Activated T-cell treated with anti-CD3 and anti-CD28 coated beads for 4 hours (primary cell): ENCODE measurements at places on chromosomes 4 and X.

DNA sequence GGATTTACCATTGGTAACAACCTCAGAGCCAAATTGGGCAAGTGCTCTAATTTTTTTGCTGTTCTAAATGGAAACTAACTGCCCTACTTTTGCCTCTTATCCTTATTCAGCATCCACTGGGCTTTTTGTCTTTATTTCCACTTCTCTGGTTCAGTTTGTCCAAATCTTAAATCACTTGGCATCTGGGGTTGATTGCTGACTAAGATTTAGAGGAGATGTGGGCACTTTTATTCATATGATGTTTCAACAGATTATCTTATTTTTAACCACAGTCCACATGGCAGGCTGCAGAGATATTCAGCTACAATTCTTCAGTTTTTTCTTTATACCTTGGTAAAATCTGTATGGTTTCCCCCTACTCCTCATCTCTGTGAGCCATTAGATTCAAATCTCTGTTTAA is 1161.4 kb upstream of the PCDH7 start:
- no peak for DNase-seq

DNA sequence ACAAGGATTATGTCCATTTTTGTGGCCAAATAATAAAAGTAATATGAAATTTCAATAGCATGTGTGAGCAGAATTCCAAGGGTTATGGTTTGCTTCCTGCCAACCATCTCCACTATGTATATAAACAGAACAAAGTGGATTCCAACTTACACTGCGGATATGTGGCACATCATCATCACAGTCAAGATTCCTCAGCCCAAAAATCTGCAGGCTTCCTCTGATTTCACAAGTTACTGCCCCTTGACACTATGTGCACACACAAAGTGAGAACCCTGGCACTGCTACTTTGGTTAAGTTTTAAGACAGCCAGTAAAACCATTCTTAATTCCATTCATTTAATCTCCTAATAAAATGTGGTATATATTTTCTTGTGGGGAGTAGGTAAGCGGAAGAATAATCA is 76.4 kb downstream of the LEF1 start:
- DNase-seq = no peak

- DNase-seq = no peak
Measured at GRCh38 chr4:126209147-126209546, 894.4 kb downstream of the FAT4 start.

DNA sequence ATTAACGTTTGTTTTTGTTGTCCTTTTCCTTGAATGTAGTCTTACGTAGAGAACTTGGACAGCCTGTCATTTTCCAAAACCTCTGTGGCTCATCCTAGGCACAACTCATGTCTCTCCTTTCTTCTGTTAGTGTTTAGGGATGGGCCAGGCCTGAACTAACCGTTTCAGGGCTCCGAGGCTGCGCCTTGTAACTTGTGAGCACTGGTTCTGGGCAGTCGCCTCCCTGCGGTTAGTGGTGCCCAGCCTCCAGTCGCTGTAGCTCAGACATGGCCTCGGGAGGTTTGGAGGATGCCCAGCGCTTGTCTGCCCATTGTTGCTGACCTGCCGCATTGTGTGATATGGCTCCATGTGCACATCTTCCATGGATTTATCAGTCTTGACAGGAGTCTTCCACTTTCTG is 32.8 kb downstream of the TMEM131L start:
- no peak for DNase-seq

DNA sequence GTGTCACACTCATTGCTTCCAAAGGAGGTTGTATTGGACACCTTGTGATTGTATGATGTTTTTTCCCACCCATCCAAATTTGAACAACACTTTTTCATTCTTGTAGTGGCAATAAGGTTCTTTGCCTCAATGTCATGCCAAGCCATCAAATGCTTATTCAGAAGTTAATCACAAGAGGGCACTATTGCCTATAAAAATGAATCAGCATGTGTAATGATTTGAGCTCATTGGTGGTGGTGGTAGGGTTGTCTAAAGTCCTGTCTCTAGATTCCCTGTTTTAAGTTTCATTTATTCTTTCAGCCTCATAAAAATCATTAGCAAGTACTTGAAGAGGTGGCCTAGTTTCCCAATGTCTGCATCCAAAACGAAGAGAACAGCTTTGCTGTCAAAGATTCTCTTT is 37.0 kb downstream of the IRS4 start:
- DNase-seq = no peak

GRCh38 chr4:37667197-37668100 is 18.7 kb downstream of the RELL1 start:
- DNase-seq = no peak

DNA sequence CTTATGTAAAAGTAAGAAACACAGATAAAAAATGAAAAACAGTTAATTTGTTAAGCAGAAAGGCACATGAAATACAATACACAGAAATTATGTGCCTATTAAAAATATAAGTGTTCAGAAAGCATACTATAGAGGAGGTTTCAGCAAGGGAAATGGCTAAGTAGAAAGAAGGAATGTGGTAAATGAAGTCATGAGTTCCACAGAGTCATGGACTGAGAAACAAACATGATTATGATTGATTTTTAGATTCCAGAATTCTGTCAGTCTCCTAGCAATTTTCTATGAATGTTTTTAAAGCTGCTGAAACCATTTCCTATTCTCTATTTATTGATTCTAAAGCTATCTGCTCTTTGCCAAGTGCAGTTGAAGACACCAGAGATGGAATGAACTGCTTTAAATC is 1398.4 kb downstream of the ARAP2 start:
- DNase-seq = no peak

DNA sequence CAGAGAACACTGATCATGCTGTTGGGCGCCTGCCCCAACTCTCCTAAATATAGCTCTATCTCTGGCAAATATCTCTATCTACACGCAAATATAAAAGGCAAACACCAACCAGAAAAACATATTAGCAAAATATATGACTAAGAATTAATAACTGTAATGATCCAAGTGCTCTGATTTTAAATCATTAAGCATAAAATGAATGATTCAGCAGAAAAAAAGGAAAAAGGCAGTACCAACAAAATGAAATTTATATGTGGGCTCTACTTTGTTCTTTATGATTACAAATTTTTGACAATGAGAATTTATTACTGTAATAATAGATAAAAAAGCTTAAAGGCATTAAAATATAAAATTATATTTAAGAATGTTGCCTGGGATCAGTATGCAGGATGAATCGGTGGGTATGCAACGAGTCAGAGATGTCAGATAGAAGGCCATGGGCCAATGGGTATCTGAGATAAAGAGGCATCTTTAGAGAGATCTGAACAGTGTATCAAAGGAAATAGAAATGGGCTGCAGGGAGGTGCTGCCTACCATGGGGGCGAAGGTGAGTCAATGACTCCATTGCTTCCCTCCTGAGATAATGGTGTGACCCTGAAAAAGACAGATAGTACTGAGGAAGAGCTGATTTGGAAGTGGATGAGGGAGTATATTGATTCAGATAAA is 234.8 kb downstream of the SCFD2 start:
- DNase-seq = no peak

DNA sequence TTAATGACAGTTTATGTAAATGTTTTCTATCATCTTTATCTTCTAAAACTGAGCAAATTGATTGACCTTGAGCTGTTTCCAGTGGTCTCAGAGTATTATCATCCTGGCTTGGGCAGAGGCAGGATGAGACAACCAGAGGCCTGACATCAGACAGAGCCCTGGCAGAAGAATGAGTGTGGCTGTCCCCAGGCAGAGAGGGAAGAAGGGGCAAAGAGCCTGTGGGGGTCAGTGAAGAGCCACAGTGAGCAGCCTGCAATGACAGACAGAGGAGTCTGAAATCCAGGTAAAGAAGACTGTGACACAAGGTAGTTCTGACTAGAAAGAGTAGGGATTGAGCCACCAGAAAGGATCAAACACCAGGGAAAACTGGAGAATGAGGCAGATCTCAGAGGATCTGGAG is 182.4 kb upstream of the ARSJ start:
- DNase-seq = no peak

DNA sequence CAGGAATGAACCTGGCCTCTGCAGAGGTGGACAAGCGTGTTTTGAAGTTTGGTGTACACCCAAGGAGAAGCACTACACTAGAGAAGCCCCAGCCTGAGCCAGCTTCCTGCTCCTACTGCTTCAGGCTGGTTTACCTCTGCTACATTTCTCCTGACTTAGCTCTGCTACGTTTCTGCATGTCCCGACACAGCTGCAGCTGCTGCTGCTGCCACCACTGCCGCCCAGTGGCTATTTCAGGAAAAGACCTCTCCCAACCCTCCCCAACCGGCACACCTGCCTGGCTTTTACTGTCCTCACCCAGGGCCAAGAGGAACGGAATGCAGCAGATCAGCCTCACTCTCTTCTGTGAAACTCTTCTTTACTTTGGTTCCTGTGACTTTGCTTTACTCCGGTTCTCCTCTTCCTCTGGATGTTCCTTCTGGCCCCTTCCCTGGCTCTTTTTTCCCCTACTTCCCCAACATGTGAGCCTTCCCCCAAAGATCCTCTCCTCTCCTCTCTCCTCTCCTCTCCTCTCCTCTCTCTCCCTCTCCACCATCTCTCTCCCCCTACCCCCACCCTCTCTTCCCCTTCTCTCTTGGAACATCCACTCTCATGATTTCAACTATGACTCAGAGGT is 3.1 kb upstream of the P2RY4 start:
- DNase-seq = no peak

DNA sequence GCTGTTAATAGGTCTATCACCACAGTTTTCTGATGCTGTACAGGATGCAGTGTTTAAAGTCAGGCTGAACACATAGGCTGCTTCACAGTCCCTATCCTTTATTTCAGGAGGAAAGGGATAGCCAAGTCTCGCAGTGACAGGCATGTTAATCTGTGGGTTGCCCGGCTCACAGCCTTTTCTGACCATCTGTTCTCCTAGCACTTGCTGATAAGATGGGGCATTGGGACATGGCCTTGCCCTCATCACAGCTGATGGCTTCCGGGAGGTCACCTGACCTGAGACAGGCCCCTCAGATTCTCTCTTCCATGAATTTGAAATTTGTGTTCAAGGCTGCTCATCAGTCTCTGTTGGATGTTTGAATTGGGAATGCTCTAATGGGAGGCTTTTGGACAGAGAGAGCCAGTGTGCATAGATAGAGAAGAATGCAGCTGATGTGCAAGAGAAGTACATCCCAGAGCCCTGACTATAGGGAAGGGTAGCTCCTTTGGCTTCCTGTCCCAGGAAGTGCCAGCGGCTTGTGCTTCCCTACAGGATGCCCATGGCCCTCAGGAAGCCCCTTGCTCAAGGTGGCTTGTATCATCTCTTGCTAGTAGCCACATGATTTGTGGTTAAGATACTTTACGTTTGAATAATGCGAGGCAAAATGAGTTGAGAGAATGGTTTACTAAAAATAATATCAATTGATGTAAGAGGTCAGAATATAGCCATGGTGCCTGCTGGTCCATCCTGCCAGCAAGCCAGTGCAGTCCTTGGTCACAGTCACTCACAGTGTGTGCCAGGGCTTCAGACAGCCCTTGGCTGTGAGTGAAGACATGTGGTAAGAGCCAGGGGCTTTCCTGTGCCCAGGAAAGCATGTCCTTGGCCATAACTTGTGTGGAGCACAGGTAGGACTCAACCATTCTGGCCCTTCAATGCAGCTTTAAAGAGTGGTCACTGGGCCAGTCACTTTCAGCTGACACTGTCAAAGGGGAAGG is 88.6 kb downstream of the TSPAN7 start:
- DNase-seq = no peak

GRCh38 chr4:6938647-6939271 is 29.1 kb downstream of the TBC1D14 start:
- DNase-seq = no peak

DNA sequence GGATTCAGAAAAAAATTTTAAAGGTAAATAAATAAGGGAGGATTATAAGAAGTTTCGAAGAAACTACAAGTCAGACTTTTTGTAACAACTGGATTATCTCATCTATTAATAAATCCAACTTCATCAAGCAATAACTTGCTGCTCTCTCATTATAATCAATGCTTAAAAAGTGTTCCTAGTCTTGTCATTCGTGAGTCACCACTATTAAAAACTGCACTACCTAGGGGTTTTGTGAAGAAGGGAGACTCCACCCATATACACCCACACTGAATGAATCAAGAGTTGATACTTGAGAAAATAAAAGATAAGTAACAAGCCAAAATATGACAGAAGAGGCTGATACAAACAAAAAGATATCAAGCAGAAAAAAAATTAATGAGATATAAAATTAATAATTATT is 360.5 kb downstream of the ZNF674 start:
- DNase-seq = no peak

DNA sequence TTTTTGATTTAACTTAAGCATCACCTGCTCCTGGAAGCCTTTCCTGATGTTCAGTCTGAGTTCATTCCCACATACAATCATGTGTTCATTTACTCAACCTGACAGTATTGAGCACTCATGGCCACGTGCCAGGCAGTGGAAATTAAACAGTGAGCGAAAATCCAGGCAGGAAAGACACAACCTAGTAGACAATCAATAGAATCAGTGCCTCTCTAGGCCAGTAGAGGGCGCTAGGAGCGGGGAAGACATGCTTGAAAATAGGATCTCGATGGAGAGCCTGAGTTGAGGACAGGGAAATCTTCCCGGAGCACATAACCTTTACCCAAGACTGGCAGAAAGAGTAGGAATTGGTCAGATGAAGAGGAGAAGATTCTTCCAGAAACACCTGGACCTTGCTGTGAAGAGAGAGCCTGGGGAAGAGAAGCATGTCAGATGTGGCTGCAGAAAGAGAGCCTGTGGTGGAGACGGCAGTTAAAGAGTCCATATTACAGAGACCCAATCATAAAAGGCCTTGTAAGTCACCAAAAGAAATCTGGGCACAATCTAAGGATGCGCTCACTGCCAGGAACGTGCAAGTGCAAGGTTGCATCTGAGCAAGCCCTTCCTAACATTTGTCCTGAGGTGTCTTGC is 103.5 kb downstream of the LDB2 start:
- DNase-seq = no peak

DNA sequence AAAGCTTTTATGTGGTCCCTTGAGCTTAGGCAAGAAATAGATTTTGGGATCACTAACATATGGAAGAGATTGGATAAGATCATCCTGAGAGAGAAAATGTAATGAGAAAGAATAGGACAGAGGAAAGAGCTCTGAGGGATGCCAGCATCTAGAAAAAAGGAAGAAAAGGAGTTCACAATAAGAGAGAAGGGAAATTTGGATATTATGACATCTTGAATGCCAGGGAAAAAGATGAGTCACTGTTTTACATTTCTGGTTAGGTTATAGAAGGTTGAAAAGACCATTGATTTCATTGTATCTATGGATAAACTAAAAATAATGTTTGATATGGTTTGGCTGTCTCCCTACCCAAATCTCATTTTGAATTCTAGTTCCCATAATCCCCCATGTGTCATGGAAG is 208.5 kb downstream of the MAD2L1 start:
- DNase-seq = no peak

- DNase-seq = no peak
Measured at GRCh38 chr4:5399790-5400421, 308.5 kb downstream of the EVC2 start.

- no peak for DNase-seq
Measured at GRCh38 chr4:105129286-105130040, 17.2 kb upstream of the TET2 start.

- no peak for DNase-seq
Measured at GRCh38 chrX:17682259-17682658, 55.0 kb upstream of the SCML1 start.

DNA sequence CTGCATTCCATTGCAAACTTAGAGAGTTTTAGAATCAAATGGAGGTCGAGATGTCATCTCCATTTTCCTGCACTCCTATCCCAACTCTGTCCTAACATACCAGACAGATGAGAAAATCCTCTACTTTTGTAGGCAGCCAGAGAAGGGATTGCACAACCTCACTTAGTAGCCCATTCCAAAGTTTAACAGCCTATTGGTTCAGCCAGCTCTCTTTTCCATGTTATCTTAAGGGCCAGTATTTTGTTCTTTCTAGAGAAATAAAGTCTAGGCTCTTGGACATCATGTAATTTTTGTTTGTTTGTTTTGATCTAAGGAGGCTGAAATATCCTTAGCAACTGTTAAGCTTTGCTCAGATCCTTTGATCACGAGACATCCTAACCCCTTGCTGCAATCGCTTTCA is 173.0 kb downstream of the COX18 start:
- no peak for DNase-seq
